ENCODE measurements at places on chromosomes 11 and 22.

GRCh38 chr11:6736495-6737121 is 35.2 kb downstream of the OR2AG2 start:
- no peak for DNase-seq

DNA sequence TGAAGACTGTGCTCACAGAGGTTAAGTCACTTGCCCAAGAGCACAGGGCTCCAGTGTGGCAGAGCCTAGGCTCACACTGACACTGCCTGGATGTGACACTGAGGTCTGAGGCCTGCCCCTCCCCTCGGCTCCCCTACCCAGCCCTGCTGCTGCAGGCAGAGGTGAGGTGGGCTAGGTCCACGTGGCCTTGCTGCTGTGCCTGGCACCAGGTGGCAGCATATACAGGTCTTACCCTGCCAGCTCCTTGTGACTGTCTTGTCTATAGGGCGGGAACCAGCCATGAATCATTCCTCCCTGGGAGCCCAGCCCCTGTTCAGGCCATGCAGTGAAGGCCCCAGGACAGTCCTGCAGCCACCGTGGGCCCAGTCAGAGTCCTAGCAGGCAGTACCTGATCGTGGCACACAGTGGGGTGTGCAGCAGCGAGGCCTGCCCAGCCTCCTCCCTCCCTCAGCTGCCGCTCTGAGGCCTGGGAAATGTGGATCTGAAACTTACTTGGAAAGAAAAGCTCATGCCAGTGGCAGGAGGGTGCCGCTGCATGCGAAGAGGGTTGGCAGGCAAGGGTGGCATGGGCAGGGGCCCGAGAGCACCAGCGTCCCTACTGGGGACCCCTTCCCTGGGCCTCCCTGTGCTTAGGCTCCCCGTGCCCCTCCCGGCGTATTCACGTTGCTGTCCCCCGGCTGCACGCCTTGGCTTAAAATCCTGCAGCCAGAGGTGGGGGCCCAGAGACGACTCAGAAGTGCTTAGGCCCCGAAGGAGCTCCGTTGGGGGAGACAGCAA is 1.2 kb upstream of the CERK start:
- peak; percentile 47 for DNase-seq

DNA sequence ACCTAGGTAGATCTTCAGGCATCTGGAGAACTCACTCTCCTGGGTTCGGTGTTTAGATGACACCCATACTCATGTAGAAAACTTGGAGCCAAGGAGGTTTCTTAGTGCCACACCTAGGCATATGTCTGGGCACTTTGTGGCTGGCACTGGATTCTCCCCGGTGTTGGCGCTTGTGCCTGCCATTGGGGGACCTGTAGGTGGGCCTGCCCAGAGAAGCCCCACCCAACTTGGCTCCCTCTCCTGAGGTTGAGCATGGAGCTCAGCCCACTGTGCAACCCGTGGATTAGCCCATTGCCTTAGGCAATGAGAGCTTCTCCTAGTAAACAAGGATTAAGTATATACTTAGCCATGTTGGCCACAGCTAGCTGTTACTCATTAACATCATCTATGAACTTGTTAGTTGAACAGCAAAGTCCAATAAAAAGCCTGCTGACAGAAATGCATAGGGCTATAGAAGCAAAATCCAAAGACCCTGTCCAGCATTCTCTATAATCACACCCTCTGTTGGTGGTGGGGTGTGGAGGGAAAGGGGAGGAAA is 335.5 kb upstream of the CHORDC1 start:
- DNase-seq: no peak

GRCh38 chr11:33665350-33666106 is 35.1 kb downstream of the C11orf91 start:
- no peak for DNase-seq

DNA sequence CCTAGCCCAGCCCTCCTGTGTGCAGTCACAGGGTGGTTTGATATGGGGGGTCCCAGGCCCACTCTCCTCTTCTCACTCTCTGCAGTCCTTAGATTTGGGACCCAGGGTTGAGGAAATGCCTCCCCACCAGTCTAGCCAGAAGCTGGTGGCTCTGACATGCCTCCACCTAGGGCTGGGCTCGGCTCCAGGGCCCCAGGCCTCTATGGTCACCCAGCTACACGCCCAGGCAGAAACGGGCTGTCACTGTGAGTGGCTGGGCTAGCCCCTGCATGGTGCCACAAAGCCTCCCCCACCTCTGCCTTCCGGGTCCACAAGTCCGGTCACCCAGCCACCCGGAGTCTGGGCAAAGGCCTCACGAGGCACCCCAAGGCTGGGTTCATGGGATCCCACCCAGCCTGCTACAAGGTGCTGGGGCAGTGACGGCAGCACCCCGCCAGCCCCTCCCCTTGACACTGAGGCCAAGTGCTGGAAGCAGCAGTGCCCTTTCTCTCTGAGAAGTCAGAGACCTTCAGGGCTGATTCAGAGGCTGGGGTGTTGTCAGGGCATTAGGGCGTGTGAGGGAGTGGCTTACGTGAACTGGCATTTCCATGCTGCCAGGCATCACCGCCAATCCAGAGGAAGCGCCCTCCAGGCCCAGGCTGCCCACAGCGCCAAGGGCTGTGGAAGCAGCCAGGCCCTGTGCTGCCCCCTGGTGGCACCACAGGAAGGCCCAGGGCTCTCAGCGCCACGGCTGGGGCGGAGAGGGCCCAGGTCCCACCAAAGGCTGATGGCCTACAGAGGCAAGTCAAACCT is 638 bp upstream of the PITPNM1 start:
- peak; percentile 91 for DNase-seq

- no peak for DNase-seq
Observed at GRCh38 chr11:108906826-108907225, 242.0 kb downstream of the DDX10 start.

DNA sequence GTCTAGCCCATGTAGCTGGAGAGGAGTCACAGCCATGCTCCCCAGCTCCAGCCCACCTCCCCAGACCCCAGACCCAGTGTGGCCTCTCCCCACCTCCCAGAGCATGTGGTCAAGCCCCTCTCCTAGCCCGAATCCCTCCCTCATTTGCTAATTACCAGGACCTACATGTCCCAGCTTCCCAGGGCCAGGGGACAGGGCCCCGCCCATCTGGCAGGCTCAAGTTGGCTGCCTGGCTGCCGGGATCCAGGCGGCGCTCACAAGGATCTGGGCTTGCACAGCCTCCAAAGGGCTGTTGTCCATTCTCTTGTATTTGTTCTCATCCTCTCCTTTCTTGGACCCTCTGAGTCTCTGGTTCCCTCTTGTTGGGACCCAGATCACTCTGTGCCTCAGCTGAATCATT is 4.6 kb upstream of the MIF start:
- DNase-seq: no peak

DNA sequence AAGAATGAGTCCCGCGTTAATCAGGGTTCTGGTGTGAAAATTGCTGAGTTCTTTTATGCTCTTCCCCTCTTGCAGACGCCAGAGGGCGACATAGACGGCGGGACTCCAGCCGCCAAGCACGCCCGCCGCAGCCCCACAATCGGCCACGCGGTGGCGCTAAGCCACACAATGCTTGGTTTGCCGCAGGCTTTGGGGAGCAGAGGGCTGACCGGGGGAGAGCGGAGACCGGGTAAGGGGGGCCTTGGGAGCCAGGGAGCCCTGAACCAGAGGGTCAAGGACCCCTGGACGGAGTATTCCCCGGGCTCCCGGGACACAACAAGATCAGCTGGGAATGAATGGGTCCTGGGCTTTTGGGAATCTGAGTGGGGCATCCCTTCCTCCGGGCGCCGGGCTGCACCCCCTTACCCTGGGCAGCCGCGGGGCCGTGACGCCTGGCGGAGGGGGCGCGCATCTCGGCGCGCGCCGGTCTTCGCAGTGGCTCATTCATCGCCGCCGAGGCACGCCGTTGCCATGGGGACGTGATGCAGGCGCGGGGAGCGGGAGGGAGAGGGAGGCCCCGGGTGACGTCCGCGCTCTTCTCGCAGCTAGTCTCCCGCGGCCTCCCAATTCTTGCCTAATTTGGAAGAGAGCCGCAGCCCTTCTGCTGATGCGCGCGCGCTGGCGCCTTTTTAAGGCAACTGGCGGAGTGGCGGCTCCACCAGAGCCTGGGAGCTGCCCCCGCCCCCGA is 12.2 kb upstream of the NPAS4 start:
- DNase-seq: no peak

GRCh38 chr11:130514316-130514715 is 65.9 kb downstream of the ADAMTS15 start:
- DNase-seq: no peak

- peak; percentile 73 for DNase-seq
Observed at GRCh38 chr11:47213950-47214565, 716 bp upstream of the DDB2 start.

DNA sequence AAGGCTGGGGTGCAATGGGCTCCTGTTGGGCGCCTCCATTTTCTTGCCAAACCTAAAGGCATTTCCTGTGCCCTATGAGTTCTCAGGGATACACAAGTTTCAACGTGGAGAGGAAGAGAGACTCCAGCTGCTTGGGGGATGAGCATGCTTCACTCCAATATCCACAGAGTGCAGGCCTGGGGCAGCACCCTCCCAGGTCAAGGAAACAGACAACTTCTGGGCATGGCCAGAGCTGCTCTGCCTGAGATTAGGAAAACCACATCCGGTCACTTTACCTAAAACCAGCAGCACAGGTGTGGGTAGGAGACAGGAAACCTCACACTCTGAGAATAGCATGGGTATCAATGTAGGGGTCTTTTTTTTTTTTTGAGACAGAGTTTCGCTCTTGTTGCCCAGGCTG is 28.7 kb downstream of the TMEM184B start:
- DNase-seq: no peak

DNA sequence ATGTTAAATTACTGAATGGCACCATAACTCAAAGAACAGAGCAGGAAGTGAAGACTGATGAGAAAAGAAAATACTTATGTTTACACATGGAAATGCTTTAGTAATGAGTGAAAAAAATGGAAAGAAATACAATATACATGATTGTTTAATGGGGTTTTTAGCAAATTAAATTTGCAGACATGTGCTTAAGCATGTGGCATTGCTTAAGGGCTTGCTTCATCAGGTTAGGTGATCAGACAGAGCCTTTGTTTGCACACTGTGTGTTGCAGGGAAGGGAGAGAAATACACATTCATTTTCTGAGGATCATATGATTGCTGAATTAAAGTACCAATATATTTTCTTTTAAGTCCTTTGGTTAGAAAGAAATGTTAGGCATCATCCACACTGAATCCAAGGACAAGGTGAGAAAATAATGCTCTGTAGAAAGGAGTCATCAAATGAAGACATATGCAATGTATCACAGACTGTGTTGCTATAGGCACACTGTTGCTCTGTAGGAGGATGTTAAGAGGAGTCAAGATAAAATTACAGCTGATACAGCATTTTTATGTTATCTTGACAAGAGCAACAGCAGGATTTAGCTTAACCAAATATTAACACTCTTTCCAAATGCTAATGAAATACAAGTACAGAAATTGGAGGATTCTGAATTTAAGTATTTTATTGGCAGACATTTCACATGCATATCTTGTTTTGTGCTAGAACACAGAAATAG is 23.4 kb upstream of the ARHGAP20 start:
- no peak for DNase-seq

GRCh38 chr11:95605271-95605940 is 184.2 kb downstream of the FAM76B start:
- no peak for DNase-seq

All from Panc1 (cell line).